8988T (cell line): ENCODE measurements at places on chromosomes 6 and 20.

- no peak for DNase-seq
Measured at GRCh38 chr6:15504581-15505350, 158.1 kb downstream of the DTNBP1 start.

- no peak for DNase-seq
Measured at GRCh38 chr20:31839782-31840487, 5.5 kb downstream of the FOXS1 start.

GRCh38 chr6:127904160-127904559 is 3.3 kb upstream of the THEMIS start:
- DNase-seq, result no peak

- peak; percentile 69 for DNase-seq
Measured at GRCh38 chr20:856361-856775, 22.9 kb downstream of the FAM110A start.

- no peak for DNase-seq
Measured at GRCh38 chr6:155378276-155378675, 64.0 kb upstream of the TFB1M start.

- no peak for DNase-seq
Measured at GRCh38 chr6:141117874-141118273, 1014.9 kb upstream of the GJE1 start.

DNA sequence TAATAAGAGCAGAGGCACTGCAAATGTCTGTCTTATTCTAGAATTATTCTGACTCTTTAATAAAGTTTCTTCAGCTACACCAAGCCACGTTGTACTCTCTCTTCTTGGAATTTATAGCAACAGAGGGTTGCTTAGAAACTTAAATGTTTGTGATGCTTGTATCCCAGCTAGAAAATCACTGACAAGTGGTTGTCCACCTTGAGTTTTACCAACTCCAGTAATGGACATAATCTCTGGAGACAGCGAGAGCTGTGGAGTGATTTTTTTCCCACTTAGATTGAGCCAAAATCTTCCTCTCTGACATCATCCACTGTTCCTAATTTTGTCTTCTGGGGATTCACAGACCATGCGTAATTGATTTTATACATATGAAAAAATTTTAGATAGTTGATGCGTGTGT is 8.0 kb downstream of the ECT2L start:
- no peak for DNase-seq

DNA sequence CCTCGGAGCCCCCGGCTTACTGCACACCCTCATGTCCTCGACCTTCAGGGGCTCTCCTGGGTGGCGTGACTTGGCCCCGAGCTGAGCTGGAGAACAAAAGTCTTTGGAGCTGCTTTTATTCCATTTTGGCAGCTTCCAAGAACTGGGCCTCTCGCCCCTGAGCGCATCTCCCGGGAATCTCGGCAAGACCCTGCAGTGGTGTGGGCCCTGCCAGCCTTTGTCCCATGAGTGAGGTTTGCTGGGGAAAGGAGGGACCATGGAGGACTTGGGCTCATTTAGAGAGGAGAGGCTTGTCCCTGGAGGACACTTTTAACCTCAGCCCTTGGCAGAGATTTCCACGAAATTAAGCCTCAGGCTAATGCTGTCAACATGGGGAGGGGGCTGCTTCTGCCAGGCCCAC is 62.3 kb upstream of the SLCO4A1 start:
- no peak for DNase-seq
